ENCODE measurements at places on chromosomes 16 and 17. TPM values are rescaled to one million over a fixed set of nuclear protein-coding genes. Genes with fewer than 3 reads are reported as not detected.

- no peak for DNase-seq
Measured at GRCh38 chr17:72064606-72065193, 56.1 kb upstream of the SOX9 start.

DNA sequence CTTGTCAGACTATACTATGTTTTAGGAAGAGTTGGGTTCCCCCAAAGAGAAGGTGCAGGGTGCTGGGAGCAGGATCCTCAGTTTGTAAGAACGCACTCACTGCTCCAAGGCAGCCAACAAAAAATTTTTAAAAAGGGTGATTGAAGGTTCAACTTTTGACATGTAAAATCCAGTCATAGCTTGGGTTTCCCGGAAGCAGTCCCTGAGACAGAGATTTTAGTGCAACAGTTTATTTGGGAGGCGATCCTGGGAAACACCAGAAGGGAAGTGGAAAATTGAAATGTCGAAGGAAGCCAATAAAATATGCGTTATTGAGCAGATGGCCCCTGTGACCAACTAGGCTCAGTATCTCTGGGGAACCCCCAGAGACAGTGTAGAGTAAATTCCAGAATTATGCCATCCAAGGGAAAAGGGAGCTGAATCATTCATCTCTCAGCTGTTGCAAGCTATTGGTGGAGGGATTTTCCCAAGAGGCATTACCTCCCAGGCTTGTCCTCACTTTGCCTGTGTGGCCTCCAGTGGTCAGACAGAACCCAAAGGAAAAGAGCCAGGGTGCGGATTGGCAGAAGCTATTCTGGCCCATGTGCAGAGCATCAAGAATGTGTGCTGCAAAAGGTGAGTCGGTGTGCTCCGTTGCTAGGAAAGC, 72.9 kb downstream of the HS3ST3B1 start:
- DNase-seq, result no peak

- DNase-seq, result peak; percentile 50
Measured at GRCh38 chr17:44187131-44187899, 543 bp downstream of the TMUB2 start.

DNA sequence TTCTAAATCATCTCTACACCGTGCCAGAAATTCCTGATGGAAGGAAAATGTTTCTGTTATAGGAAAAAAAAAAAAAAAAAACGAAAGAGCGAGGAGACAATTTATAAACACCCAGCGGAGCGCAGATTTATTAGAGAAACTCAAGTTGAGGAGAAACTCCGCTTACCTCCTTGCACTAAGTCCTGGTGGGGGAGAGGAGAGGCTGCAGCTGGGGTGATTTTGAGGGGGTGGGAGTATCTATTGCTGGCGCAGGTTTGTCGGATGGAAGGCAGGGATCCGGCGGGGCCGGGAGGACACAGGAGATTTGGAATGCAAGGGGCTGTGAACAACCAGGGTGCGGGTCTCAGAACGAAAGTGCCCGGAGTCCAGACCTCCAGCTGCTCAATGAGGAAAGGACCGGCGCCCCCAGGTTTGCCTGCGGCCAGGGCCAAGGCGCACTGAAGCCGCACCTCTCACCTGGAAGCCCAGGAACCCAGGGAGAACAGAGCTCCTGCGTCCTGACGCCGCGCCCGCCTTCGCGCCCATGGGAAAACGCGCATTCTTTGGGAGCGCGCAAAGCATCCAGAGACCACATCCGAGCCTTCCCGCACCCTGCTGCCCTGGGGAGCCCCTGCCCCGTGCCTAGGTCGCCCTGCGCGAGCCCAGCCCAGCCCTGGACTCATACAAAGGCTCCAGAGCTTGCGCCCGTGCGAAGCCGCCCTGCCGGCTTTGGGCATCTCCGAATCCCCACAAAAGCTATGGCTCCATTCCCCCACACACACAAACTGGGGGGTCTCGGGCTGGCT, 2.6 kb upstream of the HOXB8 start:
- no peak for DNase-seq

Gene CTRB1
- total RNA-seq, result not detected

Gene KRTAP4-1
- not detected for total RNA-seq

Gene EFCAB5
- total RNA-seq, result 0.81 TPM

- peak; percentile 88 for DNase-seq
Measured at GRCh38 chr17:77881545-77881944, 77.0 kb upstream of the TNRC6C start.

DNA sequence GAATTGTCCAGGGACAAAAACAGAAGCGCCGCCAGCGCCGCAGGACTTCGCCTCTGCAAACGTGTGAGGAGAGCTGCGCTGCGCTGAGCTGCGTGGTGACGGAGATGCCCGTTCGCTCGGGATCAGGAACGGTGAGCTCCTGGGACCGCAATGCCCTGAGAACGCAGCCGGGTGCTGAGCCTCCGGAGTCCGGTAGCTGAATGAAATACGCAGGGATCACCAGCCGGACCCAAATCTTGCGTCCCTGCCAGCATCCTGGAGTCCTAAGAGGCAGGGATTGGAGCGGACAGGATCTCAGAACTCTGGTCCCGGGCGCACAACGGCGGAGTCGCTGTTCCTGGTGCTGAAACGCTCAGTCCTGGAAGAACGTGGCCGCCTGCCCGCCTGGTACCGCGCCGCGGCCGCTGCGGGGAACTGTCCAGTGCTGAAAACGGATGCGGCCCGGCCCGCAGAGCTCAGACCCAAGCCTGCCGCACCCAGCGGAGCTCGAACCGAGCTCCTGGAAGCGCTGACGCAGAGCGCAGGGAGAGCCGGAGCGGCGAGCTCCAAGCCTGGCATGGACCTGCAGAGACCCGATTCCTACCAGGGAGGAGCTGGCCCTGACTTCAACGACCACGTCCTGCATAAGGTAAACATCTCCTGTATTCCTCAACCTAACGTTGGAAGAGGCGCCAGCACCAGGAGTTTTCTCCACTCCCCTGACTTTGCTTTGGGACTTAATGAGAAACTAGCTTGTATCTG, 41.5 kb downstream of the CD300LF start:
- DNase-seq, result peak; percentile 82

Gene PRDM7
- not detected for total RNA-seq

DNA sequence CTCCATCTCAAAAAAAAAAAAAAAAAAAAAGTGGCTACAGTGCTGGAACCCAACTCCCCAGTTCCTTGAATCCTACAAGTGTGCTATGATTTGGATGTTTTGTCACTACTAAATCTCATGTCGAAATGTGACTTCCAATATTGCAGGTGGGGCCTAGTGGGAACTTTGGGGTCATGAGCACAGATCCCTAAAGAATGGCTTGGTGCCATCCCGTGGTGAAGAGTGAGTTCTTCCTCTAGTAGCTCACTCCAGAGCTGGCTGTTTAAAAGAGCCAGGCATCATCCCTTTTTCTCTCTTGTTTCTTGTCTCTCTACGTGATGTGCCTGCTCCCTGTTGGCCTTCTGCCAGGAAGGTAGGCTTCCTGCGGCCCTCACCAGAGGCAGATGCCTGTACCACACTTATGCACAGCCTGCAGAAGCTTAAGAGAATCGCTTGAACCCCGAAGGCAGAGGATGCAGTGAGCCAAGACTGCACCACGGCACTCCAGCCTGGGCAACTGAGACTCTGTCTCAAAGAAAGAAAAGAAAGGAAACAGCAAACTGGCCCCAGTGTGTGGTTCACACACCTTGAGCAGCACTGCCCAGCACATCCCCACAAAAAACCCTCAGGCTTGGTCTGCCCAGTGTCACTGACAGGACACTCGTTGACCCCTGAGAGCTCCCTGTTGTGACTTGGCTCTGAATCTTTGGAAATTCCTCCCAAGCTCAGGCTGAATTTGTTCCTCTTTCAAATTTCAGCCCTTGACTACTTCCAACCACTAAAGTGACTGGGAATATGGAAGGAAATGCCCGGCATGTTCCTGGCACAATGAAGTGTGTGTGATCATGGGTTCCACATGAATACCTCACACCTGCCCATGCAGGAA, 3.1 kb downstream of the MT1E start:
- no peak for DNase-seq

DNA sequence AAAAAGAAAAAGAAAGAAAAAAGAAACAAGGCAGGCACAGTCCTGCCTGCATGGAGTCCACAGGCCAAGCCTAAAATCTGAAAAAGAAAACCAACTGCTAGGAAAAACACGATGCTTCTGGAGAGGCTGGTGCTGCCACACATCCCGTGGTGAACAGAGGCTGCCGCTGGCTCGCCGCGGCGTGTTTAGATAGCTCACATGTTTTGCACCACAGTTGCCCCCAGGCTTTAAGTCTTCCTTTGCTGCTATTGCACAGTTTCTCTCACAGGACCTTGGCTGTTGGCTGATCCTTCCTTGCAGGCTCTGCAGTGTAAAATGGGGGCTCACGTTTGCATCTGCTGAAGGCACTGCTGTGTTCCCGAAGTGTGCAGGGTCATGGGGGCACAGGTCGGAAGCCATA, 8.6 kb downstream of the SLC6A4 start:
- no peak for DNase-seq

- no peak for DNase-seq
Measured at GRCh38 chr17:66444031-66444430, 141.6 kb downstream of the PRKCA start.

DNA sequence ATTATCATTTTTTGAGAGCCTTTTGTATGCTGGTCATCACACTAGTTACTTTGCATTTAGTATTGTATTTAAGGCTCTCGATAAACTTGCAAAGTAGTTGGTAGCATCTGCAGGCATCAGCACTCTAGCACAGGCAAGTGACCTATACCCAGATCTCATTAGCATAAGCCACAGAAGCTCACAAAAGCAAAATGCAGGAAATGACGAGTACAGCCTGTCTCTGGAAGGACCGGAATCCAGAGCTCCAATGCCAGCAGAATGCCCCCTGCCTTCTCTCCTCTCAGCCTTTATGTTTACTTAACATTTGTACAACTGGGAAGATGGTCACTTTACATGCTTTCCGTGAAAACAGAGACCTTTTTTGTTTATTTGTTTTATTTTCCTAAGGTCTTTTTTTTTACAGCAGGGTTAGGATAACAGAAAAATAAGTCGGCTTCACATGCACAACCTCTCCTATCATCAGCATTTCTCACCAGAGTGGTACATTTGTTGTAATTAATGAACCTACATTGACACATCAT, 45.4 kb upstream of the MYOCD start:
- no peak for DNase-seq

DNA sequence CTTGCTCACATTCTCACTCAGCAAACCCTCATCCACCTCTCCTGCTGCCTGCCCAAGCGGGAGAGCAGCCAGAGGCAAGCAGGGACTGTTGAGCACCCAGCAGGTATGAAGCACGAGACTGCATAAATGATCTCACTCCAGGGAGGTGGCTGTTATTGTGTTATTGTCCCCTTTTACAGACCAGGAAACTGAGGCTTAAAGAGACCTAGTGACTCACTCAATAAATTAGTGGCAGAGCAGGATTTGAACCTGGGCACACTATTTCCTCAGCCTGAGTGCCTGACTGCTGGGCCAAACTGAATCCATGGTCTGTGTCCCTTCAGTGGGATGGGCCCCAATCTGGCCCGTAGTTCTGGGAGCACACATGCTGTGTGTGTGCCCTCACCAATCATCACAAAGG, 12.3 kb upstream of the MAP2K3 start:
- no peak for DNase-seq

DNA sequence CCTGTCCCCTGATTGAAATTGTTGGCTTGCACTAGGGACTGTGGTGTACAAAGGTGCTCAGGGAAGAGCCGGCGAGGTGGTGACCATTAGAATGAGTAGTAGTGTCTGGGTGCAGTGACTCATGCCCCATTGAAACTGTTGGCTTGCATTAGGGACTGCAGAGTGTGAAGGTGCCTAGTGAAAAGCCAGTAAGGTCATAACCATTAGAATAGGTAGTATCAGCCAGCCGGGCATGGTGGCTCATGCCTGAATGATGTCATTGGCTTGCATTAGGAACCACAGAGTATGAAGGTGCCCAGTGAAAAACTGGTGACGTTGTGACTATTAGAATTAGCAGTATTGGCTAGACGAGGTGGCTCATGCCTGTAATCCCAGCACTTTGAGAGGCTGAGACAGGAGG, 78.9 kb downstream of the ABCC6 start:
- no peak for DNase-seq

- no peak for DNase-seq
Measured at GRCh38 chr17:57413848-57414651, 157.7 kb downstream of the MSI2 start.

- no peak for DNase-seq
Measured at GRCh38 chr17:40702271-40702670, 1.3 kb downstream of the KRT24 start.

Gene MAPT
- 1.4 TPM for total RNA-seq

GRCh38 chr16:83105279-83106077, 478.7 kb downstream of the CDH13 start:
- no peak for DNase-seq

Gene DRC3
- not detected for total RNA-seq

Gene ZNF213
- total RNA-seq, result 7.5 TPM

Gene PPP1R1B
- not detected for total RNA-seq

DNA sequence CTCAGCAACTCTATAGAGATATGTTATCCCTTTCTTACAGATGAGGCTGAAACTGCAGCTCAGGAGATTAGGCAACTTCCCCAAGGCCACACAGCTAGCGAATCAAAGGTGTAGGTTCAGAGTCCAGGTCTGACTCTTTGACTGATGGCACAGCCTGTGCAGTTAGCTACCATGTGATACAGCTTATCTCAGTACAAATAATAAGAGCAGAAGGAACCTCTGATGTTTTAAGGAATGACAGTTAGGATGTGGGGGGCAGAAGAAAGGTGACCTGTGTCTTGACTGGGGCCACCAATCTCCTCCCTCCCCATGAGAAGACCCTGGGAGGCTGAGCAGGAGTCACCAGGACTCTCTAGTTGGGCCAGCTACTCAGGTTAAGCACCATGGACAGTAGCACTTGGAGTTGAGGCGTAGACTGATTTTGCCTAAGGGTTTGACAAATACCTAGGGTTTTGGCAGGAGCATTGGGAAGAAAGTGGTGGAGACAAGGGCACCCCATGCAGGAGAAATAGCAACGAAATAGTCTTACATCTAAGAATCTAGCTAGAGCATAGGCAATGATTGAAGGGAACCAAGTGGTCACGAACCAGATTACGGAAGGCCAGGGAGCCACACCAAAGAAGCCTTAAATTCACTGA, 22.8 kb upstream of the ACSM2B start:
- DNase-seq, result no peak

GRCh38 chr17:45812102-45812501, 28.0 kb downstream of the CRHR1 start:
- DNase-seq, result no peak

Gene CD300H
- not detected for total RNA-seq

DNA sequence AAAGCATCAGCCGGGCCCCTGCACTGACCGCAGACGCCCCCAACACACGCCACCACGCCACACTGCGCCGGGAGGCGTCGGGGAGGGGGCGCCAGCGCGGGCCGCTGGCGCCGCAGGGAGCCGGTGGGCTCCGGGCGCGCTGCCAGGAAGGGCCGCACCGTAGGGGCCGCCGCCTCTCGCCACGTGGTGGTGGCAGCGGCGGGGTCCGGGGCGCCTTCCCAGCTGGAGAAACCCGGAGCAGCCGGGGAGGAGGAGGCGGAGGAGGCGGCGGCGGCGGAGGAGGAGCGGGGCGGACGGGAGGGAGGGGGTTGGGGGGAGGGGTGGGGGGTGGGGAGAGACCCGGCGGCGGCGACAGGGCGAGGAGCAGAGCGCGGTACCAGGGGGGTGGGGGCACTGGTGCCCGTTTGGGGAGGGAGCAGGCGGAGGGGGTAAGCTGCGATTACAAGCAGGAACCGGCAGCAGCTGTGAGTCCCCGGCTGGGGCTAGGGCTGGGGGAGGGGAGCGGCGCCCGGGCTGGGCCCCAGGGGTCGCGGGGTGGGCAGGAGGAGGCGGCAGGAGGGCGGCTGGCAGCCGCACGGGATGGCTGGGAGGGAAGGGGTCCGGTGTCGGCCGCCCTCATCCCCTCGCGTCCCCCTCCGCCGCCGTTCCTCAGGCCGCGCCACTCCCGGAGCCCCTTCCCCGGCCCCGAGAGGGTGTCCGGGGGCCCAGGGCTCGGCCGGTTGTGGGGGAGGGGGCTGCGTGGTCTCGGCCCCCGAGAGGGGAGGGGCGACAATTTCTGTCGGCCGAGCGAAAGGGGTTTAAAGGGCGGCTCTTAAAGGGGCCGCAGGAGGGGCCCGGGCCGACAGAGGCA, at the start of gene TBKBP1:
Gene TBKBP1, plus strand, starts transcription at position 431 of the 850 bp plus-strand sequence. CDS start 1,952 bp downstream, outside the sequence.
- DNase-seq, result peak; percentile 66

Measured in activated CD8-positive, alpha-beta T cell treated with anti-CD3 and anti-CD28 coated beads for 36 hours (primary cell).